ENCODE measurements at places on chromosomes 13 and 19.

DNA sequence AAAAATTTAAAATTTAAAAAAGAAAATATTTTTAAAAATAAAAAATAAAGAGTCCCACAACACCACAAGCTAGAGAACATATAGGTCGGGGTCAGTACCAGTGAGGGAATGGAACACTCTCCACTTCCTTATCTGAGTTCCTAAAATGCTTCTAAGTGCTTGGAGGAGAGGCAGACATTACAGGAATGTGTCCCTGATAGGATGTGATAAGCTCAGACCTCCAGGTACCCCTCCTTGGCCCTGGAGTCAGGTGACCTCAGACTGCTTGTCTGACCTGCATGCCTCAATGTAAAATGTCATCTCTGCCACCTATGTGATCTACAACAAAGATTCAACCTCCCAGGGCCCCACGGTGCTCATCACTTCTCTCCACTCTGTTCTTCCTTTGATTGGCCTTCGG is 2.8 kb downstream of the ZNF814 start:
- DNase-seq = no peak

DNA sequence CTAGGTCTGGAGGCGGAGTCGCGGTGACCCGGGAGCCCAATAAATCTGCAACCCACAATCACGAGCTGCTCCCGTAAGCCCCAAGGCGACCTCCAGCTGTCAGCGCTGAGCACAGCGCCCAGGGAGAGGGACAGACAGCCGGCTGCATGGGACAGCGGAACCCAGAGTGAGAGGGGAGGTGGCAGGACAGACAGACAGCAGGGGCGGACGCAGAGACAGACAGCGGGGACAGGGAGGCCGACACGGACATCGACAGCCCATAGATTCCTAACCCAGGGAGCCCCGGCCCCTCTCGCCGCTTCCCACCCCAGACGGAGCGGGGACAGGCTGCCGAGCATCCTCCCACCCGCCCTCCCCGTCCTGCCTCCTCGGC is at the start of gene SLC5A5:
Gene SLC5A5, plus strand, starts transcription at position 68 of the 373 bp plus-strand sequence. CDS start 375 bp downstream, outside the sequence.
- DNase-seq = no peak

DNA sequence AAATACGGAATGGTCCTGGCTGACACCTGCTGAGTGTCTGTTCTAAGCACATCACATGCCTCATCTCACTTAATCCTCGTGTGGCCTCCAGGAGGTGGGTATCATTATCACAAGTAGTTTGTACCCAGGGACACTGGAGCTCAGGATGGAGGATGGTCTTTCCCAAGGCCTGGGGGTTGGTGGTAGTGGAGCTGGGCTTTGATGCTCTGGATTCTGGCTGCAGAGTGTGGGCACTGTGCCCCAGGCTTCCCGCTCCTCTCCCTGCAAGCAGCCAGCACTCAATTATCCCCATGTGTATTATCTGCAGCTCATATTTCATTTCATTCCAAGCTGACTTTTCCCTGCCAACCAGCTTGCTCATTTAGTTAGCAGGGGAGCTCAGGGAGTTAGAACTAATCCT is 52.1 kb downstream of the SIAH3 start:
- DNase-seq = no peak

DNA sequence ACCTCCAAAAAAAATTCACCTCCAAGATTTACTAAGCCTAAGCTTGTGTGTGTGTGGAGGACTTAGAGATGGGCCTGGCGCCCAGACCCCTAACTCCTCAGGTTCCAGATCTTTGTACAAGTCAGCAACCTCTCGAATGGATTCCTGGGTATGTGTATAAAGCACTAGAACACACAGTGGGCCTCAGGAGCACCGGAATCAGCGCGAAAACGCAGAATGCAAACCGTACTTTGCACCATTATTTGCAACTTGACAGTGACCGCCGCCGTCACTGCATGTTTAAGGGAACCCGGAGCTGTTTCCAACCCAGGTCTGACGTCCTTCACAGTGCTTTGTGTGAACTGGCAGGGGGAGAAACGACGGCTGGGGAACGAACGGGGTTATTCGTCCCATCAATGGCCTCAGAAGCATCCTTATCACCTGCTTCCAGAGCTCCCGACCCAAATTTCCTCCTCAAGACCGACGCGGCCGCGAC is 688 bp downstream of the ZNF606 start:
- DNase-seq = no peak

- no peak for DNase-seq
Observed at GRCh38 chr13:57286511-57287098, 119.6 kb downstream of the PRR20E start.

- DNase-seq = no peak
Observed at GRCh38 chr19:2010135-2010668, 5.3 kb downstream of the BTBD2 start.

- no peak for DNase-seq
Observed at GRCh38 chr13:77016251-77016812, 10.6 kb downstream of the FBXL3 start.

DNA sequence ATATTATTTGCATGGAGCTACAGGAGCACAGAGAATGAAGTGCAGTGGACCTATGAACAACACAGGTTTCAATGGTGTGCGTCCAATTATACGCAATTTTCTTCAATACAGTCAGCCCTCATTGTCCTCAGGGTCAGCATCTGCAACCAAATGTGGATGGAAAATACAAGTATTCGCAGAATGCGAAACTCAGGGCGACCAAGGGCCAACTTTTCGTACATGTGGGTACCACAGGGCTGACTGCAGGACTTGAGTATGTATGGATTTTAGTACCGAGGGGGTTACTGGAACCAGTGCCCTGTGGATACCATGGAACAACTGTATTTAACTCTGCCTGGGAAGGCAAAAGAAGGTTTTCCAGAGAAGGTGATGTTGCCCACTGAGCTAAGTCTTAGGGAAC is 10.2 kb downstream of the LCP1 start:
- no peak for DNase-seq
